ENCODE measurements at places on chromosomes 6 and 20.
A peak's percentile ranks its signal among the peaks of the same experiment; 100 is the strongest.

- DNase-seq = no peak
Observed at GRCh38 chr20:50310673-50311051, 120.0 kb downstream of the CEBPB start.

DNA sequence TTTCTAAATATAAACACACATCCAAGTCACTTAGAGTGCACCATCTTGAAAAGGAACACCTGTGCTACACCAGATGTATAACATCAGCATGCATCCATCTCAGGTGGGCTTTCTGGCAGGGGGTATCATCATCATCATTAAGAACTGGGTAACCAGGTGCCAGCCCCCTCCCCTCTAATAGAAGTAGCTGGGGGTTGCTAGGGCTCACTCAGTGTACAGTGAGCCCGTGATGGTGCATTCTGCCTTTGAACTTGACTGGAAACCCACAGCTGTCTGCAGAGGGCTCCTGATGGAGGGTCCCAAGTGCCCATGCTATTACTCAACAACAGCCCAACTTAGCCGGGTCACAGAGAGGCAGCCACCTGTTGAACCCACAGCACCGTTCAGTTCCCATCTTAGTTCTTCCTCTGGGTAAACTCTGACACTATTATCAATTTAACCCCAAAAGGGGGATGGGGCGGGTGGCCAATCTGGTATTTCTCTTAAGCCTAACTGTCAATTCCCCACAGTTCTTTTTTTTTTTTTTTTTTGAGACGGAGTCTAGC, 32.7 kb upstream of the CCND3 start:
- no peak for DNase-seq

DNA sequence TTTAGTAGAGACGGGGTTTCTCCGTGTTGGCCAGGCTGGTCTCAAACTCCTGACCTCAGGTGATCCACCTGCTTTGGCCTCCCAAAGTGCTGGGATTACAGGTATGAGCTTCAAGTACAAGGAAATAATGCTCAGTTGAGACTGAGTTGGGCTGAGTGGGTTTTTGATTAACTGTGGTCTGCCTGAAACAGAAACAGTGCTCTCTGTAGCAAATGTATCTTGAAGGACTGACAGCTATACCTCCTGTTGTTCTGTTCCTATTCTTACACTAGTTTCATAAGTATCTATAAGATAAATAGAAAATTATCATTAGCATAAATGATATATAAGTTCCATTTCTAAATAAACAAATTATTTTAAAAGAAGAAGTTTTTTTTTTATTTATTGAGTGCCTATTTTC, 142.8 kb upstream of the PTPRK start:
- DNase-seq = no peak

DNA sequence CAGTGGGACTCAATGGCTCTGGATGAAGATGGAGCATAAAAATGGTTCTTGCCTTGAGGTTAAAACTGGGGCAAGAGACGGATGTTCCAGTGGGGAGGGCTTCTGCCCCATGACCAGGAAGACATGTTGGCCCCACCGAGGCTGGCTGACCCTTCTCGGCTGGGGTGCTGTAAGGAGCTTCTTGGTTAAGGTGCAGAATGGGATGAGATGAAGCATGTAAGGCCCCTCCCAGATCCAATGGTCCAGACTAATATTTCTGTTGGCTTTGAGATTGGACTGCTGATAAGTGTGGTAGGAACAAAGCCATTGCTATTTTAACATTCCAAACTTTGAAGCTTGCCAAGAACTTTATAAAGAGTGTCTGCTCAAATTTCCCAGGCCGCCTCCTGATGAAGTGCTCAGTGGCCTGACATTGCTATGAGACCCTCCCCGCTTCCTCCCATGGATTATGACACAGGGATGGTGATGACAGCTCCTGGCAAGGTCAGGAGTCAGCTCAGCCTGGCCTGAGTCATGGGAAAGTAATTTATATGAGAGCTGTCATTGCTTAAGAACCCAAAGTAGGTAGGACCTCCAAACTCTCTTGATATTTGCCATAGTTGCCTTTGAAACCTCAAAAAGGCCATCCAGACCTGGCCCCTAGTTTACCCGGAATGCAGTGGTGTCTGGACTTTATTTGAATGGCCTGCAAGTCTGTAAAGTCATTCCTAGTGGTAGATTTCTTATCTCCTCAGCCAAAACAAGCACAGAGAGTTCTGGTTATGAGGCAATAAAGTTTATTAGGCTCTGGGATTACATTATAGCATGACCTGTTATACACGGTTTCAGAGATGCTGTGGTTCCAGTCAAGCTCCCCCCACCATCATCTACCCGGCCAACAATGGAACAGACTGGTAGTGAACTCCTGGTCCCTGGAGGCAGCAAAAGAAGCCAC, 55.2 kb downstream of the TGM2 start:
- no peak for DNase-seq

DNA sequence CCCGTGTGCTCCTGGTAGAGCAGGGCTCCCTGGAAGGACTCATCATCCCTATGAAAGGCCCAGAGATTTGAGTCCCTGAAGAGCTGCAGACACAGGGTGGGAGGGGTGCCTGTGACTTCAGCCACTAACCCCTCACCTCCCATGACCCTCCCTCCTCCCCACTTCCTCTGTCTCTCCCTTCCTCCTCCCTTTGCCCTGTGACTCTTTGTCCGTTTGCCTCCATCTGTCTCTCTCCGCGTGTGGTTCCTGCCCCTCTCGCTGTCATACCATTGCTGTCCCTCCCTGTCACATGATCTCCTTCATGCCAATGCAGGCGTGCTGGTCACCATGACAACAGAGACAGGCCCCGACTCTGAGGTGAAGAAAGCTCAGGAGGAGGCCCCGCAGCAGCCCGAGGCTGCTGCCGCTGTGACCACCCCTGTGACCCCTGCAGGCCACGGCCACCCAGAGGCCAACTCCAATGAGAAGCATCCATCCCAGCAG, 19.0 kb downstream of the EPB41L1 start:
- DNase-seq = no peak

DNA sequence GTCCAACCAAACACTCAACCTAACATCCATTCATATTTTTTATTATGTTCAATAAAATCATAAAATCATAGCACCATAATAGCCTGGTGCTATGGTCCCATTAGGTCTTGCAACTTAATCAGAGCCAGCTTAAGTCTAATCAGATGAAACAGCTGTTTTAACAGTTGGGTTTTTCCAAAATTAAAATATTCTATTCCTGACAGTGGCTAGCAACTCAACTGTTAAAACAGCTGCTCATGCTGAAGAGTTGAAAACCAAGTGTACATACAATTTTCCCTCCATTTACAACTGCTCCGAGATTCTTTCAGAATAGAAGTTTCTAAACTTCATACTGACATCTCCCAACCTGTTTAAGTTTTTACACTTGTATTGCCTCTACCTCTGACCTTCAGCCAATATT, 89.5 kb downstream of the UBE3D start:
- DNase-seq = no peak

- DNase-seq = no peak
Observed at GRCh38 chr6:88513471-88513870, 347.3 kb upstream of the CNR1 start.

- DNase-seq = no peak
Observed at GRCh38 chr6:73943411-73943810, 247.4 kb downstream of the CD109 start.

DNA sequence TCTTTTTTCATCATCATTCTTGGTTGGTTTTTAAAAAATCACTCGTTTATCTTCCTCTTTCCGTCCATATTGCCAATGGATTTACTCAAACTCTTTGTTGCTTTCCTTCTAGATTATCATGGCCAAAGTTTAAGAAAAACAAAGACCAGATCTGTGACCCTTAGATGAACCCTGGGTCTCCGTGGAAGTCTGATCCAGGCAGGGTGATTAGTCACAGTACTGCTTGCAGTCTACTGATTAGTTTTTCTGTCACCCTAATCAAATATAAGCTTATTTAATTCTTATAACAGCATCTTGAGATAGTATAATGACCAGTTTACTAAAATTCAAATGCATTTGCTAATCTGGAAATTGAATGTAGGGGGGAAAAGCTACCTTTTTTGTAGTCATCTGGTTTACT, 6.0 kb upstream of the SMIM28 start:
- no peak for DNase-seq

DNA sequence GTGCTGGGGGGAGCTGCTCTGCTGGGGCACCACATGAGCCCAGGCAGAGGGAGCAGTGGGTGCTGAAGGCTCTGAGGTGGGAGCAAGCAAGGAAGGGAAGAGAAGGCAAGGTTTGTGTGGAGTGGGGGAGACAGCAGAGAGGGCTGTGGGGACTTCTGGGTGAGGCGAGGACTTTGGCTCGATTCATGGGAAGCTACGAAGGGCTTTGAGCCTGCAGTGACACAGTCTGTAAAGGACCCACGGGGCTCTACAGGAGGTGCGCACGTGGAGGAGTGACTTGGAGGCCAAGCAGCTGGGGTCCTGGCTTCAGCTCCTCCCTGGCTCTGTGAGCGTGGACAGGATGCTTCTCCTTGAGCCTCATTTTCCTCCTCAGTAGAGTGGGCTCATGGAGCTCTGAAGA, 29.1 kb upstream of the CSNK2A1 start:
- DNase-seq = no peak

DNA sequence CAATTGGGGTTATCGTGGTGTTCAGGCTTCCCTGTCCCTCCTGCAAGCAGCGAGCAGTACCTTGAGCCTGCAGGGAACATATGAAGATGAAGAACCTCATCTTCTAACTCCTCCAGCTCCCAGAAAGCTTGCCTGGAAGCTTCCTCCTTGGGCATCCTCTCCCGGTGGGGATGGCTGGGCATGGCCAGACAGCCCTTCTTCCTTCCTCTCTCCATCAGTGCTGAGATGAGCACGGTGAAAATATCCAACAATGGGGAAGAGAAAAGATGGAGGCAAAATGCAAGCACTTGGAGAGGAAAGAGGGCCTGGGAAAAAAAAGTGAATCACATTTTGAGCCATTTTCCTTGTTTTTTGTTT, 107.7 kb upstream of the FOXA2 start:
- no peak for DNase-seq

GRCh38 chr20:10240655-10241054, 22.0 kb downstream of the SNAP25 start:
- DNase-seq = no peak

DNA sequence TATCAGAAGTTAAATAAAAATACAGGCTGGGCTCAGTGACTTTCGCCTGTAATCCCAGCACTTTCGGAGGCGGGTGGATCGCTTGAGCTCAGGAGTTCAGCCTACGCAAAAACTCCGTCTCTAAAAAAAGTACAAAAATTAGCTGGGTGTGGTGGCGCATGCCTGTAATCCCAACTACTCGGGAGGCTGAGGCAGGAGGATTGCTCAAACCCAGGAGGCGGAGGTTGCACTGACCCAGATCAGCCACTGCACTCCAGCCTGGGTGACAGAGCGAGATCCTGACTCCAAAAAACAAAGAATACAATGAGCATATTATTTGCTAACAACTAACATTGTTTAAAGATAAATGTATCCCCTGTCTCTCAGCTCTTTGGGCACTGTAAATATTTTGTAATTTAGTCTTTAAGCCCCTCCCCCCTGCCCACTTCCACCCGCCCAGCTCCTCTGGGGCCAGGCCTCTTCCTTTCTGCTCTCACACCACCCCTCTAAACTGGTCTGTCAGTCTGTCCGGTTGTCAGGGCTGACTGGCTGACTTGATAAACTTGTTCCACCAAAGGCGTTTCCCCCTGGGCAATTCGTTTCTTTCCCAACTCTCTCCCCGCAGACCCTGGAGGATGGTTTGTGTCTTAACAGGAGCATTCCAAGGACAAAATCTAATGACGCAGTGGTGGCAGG, 62.4 kb upstream of the QKI start:
- DNase-seq = no peak

- DNase-seq = no peak
Observed at GRCh38 chr6:79034865-79035264, 43.2 kb downstream of the PHIP start.

GRCh38 chr6:87817183-87817582, 115.2 kb upstream of the AKIRIN2 start:
- no peak for DNase-seq

- no peak for DNase-seq
Observed at GRCh38 chr6:129350278-129350677, 359.7 kb downstream of the ARHGAP18 start.

- no peak for DNase-seq
Observed at GRCh38 chr20:57179265-57179664, 87.2 kb downstream of the BMP7 start.

DNA sequence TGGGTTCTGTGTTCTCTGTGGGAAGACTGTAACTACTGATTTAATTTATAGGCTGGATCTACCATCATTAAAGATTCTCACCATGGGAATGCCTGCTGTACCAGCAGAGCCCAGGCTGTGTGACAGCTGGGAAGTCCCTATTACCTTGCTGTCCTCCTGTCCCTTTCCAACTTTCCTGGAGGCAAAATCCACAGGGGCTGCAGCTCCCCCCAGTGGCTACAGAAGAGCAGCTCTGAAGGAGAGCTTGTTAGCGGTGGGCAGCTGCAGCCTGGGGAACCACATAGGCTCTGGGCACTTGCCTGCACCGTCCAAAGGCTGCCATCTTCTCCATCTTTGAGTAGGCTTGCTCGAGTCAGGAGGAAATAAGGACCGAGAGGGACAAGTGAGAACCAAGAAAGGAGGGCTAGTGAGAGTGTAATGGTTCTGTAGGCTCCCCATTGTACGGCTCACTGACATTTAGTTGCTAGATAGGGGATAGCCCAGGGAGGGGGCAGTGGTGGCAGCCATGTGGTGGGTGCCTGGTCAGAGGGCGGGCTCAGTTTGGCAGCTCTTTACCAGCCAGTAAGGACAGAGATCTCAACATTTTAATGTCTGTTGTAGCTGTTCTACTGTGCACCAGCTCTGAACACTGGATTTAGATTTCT, 155.1 kb upstream of the MLIP start:
- DNase-seq = peak; percentile 57

GRCh38 chr20:57539889-57540288, 14.9 kb upstream of the CTCFL start:
- no peak for DNase-seq

DNA sequence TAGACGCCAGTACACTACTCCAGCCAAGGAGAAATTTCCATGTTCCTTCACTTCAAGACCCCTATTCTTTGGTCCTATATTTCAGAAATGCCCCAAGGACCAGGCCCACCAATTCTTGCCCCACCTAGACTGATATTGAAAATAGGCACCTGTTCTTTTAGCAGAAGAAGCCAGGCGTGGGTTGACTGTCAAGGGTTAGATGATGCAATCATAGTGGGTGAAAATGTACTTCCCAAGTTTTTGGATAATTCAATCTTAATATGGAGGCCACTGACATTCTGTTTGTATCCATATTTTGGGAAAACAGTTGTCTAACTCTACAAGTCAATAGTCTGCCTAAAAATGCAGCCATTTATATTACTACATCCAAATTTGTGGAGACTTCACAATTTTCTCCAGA, 21.0 kb upstream of the SNAP91 start:
- DNase-seq = no peak

- no peak for DNase-seq
Observed at GRCh38 chr20:49245921-49246740, 26.9 kb downstream of the DDX27 start.
